ENCODE measurements at places on chromosomes 6 and 20. TPM values are rescaled to one million over a fixed set of nuclear protein-coding genes. Genes with fewer than 3 reads are reported as not detected.

GRCh38 chr6:25078141-25078540, 142.4 kb upstream of the RIPOR2 start:
- no peak for DNase-seq

FAM83D gene
- 13.7 TPM for total RNA-seq

- DNase-seq = no peak
These were observed 53.8 kb upstream of the CCDC28A start for GRCh38 chr6:138719744-138720143.

SLC32A1 gene
- not detected for total RNA-seq
